ENCODE measurements at places on chromosomes 6 and 20. TPM values are rescaled to one million over a fixed set of nuclear protein-coding genes. Genes with fewer than 3 reads are reported as not detected.

MAP3K5 gene
- 17.1 TPM for total RNA-seq

CGAS gene
- 5.6 TPM for total RNA-seq

EDN3 gene
- 11.7 TPM for total RNA-seq

MAFB gene
- total RNA-seq, result 2.8 TPM

MBOAT1 gene
- total RNA-seq, result 54.1 TPM

BTN1A1 gene
- not detected for total RNA-seq

ACSS1 gene
- 32.0 TPM for total RNA-seq

CDH4 gene
- 0.08 TPM for total RNA-seq

ZFP57 gene
- not detected for total RNA-seq

CLDN20 gene
- total RNA-seq, result not detected

PLA2G7 gene
- 1.2 TPM for total RNA-seq

FERMT1 gene
- 83.9 TPM for total RNA-seq

RALY gene
- total RNA-seq, result 196 TPM

AIF1 gene
- 20.7 TPM for total RNA-seq

SASH1 gene
- 16.4 TPM for total RNA-seq

RIMS4 gene
- total RNA-seq, result 0.74 TPM

PNLDC1 gene
- not detected for total RNA-seq

LINC00237 gene
- not detected for total RNA-seq

THEMIS gene
- 0.96 TPM for total RNA-seq

SFTA2 gene
- total RNA-seq, result 1.3 TPM

VGLL2 gene
- total RNA-seq, result not detected

ANGPT4 gene
- not detected for total RNA-seq

SLC17A2 gene
- total RNA-seq, result not detected

MOG gene
- total RNA-seq, result not detected

UCKL1 gene
- total RNA-seq, result 49.5 TPM

TBXT gene
- total RNA-seq, result not detected

SMLR1 gene
- total RNA-seq, result not detected

NOTCH4 gene
- total RNA-seq, result 2.9 TPM

PPP1R3G gene
- 1.0 TPM for total RNA-seq

TTK gene
- total RNA-seq, result 25.3 TPM

SLC35F1 gene
- 0.25 TPM for total RNA-seq

OLIG3 gene
- total RNA-seq, result not detected

ALDH8A1 gene
- total RNA-seq, result 0.64 TPM

PBX2 gene
- total RNA-seq, result 47.5 TPM

MEP1A gene
- 207 TPM for total RNA-seq

LAMA2 gene
- 7.5 TPM for total RNA-seq

FAM162B gene
- 0.64 TPM for total RNA-seq

SLC2A10 gene
- 43.6 TPM for total RNA-seq

PPIL6 gene
- 1.5 TPM for total RNA-seq

MAP7 gene
- 74.3 TPM for total RNA-seq

BPIFB4 gene
- total RNA-seq, result not detected

SLC12A5 gene
- total RNA-seq, result 0.96 TPM

CTAGE9 gene
- not detected for total RNA-seq

KCNK16 gene
- total RNA-seq, result not detected

TMEM74B gene
- 2.0 TPM for total RNA-seq

RIMS1 gene
- 0.17 TPM for total RNA-seq

MRPS18A gene
- total RNA-seq, result 83.6 TPM

SENP6 gene
- total RNA-seq, result 70.0 TPM

C6orf141 gene
- 11.2 TPM for total RNA-seq

MICA gene
- total RNA-seq, result 26.7 TPM

EEF1A2 gene
- 3.2 TPM for total RNA-seq

GJA10 gene
- not detected for total RNA-seq
